ENCODE measurements at places on chromosomes 6 and 20.

- no peak for DNase-seq
These were observed 73.1 kb downstream of the PTCHD4 start for GRCh38 chr6:48037946-48038345.

GRCh38 chr6:156816505-156816904, 39.3 kb downstream of the ARID1B start:
- DNase-seq: no peak

- no peak for DNase-seq
These were observed 193.7 kb downstream of the GPX5 start for GRCh38 chr6:28719275-28719940.

DNA sequence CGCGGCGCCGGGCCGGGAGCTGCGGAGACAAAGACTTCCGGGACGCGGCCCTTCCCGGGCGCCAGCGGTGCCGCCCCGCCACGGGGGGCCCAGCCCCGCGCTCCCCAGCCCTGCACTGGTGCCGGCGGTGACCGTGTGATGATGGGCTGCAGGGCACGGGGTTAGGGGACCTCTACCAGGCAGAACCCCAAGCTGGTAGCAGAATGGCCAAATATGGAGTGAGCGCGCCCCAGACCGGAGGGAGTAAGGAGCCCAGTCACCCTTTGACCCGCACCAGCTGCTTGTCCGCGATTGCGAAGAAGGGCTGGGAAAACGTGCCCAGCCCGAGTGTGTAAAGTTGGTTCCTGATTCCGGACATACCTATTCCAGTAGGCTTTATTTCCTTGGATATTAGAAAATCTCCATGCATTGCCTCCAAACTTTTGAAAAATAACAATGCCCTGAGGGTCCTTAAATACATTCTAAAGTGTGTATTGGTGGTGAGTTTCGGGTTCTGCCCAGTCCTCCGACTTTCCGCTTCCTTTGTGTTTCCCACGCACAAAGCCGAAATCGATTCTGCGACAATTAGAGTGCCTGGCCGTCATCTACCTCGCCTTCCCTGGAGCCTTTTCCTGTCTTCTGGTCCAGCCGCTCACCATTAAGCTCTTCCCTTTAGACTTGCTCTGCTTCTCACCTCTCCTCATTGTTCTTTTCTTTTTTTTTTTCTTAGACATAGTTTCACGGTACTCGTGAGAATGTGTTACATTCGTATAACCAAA, 1.1 kb downstream of the ABRACL start:
- DNase-seq: peak; percentile 16

GRCh38 chr20:3141757-3142156, 17.9 kb downstream of the FASTKD5 start:
- DNase-seq: no peak

- no peak for DNase-seq
These were observed 117.5 kb downstream of the DLL1 start for GRCh38 chr6:170173335-170173881.

- DNase-seq: no peak
These were observed 29.0 kb upstream of the PTCHD4 start for GRCh38 chr6:48139818-48140614.

GRCh38 chr20:59948828-59949720, 8.9 kb downstream of the FAM217B start:
- DNase-seq: no peak

DNA sequence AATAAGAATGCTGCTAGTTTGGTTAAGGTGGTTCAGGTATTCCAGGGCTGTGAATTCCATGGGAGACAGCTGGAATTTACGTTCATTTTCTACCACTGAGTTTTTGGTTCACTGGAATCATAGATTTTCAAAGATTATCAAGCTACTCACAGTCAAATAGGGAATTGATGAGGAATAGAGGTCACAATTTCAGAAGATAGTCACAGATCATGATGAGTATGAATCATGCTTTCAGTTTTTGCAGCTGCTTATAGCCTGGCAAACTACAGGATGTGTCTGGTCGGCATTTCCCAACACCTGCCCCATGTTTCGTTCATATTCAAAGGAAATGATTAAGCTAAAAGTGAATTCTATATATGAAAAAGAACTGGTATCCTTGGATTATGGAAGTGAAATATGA, 58.7 kb downstream of the BCKDHB start:
- no peak for DNase-seq

GRCh38 chr20:14441201-14441600, 103.8 kb upstream of the FLRT3 start:
- no peak for DNase-seq

GRCh38 chr6:119484598-119484997, 135.0 kb upstream of the MAN1A1 start:
- no peak for DNase-seq

GRCh38 chr6:18352001-18352400, 35.1 kb upstream of the RNF144B start:
- DNase-seq: no peak

GRCh38 chr20:45154183-45154582, 20.5 kb upstream of the PI3 start:
- DNase-seq: no peak

DNA sequence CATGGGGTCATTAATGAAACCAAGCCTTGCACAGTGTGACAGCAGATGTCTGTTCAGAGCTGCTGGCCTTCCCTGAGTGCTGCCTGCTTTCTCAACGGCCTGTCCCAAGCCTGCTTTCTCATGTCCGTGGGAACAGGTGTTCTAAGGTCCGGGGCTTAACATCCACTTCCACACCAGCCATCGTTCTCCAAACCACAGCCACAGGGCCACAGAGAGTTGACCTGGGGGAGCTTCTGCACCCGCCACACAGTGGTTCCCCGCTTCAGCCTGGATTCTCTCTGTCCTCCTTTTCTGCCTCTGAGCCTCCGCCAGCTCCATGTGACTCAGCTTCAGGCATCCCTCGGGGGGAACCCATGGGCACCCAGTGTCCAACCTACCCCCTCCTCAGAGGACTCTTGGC, 26.9 kb upstream of the PPP1R3G start:
- no peak for DNase-seq

DNA sequence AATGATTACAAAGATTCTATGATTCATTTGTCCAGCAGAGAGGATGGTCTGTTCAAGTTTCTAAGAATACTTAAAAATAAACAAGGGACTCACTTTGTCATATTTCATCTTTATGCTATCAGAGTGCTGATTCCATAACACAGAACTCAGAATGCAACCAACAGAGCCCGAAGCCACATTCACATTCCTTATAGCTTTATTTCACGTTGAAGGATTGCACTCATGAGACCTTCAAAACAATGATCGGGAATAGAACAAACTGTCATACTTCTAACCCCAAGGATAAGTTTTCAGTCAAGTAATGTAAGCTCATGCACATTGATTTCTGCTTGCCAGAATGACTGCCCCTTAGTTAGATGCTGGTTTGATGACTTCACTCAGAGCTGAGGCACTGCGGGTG, 25.2 kb downstream of the FNDC1 start:
- no peak for DNase-seq

GRCh38 chr6:90712114-90712513, 125.2 kb upstream of the MAP3K7 start:
- no peak for DNase-seq

DNA sequence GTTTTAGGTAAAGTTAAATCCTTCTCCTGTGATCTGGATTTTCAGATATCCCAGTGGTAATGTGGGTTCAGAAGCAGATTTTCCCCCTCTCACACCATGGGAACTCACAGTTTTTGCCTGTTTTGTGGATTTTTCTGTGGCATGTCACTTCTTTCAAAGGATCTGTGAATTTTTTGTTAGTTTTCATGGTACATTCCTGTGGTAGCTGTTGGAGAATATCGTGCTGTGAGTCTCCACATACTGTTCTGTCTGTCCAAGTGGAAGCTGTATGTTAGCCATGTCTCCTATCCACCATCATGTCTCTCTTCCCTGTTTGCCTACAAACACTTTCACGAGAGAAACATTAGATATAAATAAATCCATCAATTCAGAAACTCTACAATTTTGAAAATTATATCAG, 378.7 kb upstream of the ADGRB3 start:
- no peak for DNase-seq

GRCh38 chr6:31681135-31681671, 336 bp upstream of the LY6G5C start:
- no peak for DNase-seq

- DNase-seq: no peak
These were observed 35.6 kb upstream of the FAM210B start for GRCh38 chr20:56323206-56323605.

DNA sequence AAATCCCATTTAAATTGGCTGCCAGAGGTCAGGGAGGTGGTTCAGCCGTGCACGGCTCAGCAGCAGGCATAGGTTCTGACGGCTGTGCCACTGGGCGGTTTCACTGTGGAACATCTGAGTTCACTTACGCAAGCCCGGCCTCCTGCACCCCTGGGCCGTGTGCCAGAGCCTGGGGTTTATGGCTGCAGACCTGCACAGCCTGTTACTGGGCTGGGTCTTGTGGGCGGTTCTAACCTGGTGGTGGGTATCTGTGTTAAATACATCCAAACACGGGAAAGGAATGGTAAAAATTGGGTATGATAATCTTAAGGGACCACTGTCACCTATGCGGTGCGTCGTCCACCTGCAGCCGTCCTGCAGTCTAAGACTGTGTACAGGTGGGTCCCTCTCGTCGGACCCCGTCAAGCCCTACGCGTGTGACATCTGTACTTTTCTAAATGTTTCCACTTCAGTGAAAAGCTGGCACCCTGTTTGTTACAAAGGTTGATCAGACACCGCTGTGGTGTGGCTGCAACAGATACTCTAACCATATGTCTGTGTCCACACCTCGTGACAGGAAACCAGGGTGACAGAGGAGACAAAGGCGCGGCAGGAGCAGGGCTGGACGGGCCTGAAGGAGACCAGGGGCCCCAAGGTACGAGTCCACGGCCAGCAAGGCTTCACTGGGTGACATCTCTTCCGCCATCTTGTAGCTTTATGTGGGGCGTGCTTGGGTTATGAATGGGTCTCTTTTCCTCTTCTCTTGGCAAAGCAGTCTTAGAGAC, 21.5 kb downstream of the COL9A3 start:
- DNase-seq: no peak

- no peak for DNase-seq
These were observed 14.1 kb downstream of the FAM210B start for GRCh38 chr20:56372850-56373249.

DNA sequence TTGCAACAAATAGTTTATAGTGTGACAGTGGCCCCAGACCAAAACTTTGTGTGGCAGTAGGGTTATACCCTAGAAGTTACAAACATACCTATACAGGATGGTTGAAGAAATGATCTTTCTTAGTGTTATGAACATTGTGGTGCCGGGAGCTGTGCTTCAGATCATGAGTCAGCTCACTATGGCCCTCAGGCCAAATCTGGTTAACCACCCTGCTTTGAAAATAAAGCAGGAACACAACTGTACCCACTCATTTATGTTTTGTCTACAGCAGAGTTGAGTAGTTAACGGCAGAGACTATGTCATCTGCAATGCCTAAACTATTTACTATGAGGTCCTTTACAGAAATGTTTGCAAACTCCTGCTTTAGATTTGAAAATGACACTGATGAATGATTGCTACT, 24.3 kb downstream of the AKAP7 start:
- no peak for DNase-seq

DNA sequence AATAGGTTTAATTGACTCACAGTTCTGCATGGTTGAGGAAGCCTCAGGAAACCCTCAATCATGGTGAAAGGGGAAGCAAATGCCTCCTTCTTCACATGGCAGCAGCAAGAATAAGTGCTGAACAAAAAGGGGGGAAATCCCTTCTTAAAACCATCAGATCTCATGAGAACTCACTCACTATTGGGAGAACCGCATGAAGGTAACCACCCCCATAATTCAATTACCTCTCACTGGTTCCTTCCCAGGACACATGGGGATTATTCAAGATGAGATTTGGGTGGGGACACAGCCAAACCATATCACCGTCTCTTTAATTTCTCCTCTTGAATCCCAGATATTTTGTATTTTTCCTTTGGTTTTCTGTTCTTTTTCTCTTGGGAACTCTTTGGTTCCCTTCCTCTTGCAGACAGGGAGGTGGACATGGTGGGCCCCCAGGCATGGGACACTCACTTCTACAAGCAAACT, 223.6 kb downstream of the TBXT start:
- no peak for DNase-seq

DNA sequence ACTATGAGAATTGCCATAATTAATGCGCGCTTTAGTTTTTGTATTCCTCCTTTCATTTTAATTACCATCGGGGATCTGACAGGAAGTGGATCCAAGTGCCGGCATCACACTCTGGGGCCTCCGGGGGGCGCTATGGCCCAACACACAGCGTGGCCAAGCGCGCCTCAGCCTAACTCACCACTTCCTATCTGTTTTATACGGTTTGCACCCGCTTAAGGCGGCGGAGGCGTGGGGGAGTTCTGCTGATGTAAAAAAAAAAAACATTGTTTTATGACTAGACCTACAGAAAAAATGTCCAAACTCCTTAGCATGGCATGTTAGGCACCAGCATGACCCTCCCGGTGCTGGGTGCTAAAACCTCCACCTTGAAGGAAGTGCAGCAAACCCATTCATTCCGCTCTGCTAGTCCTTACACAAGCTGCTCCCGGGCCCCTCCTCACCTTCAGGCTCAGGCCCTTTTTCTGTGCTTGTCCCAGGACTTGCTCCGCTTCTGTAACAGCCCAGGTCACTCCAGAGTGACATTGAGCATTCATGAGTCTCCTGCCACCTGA, 4.5 kb upstream of the EBF4 start:
- DNase-seq: peak; percentile 65
